ENCODE measurements at places on chromosomes 4 and X.

GRCh38 chr4:1511441-1512041 is 105.3 kb upstream of the NKX1-1 start:
- no peak for DNase-seq

DNA sequence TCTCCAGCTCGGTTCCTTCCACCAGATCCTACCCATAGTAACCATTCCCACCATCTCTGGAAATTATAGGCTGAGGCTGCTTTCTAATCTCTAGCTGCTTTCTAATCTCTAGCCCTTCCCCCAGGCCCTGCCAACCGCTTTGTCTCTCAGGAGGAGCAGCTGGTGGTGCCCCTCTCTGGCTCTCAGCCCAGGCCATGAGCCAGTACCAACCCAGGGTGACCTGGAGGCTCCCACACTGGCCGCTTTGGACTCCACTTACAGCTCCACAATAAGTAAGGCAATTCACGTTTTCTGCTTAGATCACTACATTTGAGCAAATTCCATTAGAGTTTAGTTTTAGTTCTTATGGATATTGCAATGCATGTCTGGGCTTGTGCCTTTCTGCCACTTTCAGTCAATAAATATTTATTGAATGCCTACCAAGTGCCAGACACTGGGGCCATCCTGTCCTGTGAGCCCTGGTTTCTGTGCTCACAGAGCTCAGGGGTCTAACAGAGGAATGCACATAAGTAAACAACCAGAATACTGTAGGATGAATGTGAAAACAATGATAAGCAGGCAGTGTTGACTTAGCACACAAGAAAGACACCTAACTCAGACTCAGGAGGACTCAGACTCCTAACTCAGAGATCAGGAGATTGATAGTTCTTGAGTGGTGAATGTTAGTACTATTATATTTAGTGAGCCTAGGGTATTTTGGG is 38.9 kb downstream of the SMC1A start:
- DNase-seq = no peak

DNA sequence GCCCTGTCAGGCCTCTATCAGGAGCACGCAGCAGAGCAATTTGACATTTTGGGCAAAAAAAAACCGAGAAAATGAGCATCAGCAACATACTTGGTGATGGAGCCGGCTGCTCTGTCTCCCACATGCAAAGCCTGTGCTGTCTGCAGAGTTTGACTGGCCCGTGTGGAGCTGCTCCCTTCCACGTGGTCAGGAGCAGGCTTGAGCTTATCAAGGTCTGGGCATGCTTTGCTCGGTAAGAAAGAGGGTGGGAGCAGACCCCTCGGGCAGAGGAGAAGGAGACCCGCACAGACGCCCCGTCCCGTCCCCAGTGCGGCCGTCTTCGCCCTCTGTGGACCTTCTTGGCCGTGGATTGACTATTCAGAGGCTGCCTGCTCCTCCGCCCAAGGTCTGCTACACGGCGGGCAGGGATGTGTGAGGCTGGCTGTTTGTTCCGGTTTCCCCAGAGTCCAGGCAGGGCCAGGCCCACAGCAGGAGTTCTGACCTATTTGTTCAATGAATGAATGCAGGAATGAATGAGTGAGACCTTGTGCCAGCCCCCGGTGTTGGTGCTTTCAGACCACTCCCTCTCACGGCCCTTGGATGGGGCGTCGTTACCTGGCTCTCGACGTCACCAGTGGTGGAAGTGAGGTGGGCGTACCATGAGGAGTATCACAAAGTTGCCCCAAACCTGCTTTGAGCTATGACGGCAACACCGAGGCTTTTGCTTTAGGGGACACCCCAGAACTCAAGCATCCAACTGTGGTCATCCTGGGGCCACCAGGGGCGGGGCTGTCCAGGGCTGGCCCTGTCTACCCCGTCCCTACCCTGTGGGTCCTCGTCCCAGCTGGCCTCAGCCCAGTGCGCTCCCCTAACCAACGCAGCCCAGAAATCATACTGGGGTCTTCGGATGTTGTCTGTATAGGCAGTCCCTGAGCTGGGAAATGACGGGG is 54.7 kb upstream of the ADRA2C start:
- DNase-seq = no peak

- DNase-seq = no peak
These were observed 721 bp upstream of the TBC1D25 start for GRCh38 chrX:48538641-48539344.

GRCh38 chr4:54658252-54659093 is 716 bp downstream of the KIT start:
- peak; percentile 1 for DNase-seq

DNA sequence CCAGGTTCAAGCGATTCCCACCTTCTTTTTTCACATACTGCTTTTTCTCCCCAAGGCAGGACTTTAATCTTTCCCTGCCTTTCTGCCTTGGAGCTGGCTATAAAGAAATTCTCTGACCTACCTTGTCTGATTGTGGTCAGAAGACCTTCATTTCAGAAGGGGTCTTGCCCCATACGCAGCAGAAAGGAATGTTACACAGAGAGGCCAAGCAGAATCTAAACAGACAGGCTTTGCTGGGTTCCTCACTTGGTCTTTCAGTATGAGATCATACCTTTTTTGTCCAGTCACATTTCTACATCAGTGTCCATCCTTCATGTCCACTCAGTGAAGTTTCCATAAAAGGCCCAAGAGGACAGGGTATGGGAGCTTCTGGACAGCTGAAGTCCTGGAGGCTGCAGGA is 108.3 kb upstream of the RBPJ start:
- no peak for DNase-seq

- no peak for DNase-seq
These were observed 99.1 kb downstream of the SNCA start for GRCh38 chr4:89737888-89738287.

- DNase-seq = no peak
These were observed 99.3 kb upstream of the ARMCX2 start for GRCh38 chrX:101759000-101759399.

DNA sequence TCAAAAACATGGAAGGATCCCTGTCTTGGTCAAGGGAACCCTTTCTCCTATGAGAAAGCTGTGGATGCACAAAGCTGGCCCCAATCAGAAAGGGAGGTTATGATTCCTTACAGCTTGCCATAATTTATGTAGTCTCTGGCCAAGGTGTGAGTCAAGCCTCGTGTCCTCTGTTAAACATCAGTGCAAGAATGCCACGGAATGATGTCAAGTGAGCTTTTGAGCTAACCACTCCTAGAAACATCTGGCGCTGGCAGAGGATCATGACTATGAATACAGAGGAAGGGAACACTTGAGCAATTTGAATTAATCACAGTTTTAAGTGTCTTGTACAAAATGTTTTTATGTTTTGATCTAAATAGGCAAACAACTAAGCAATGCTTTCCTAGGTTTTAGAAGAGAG is 51.5 kb upstream of the RAP2C start:
- DNase-seq = no peak

- no peak for DNase-seq
These were observed 20.8 kb downstream of the CNOT6L start for GRCh38 chr4:77798385-77798784.

GRCh38 chr4:185305979-185306442 is 89.7 kb downstream of the LRP2BP start:
- no peak for DNase-seq

DNA sequence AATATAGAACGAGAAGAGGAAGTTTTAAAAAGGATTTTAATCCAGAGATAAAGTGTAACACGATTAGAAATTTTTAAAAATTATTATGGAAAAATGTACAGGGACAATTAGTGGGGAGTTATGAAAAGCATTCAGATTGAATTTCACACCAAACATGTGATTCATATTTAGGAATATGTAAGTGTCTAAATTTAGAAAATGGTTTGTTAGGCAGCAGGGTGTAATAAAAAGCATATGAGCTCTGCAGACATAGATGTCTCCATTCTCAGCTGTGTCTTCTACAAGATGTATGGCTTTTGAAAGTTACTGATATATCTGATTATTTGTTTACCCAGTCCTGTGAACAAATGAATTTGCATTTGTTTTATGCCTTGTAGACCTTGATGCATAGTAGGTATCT is 638.9 kb upstream of the AGA start:
- DNase-seq = no peak

DNA sequence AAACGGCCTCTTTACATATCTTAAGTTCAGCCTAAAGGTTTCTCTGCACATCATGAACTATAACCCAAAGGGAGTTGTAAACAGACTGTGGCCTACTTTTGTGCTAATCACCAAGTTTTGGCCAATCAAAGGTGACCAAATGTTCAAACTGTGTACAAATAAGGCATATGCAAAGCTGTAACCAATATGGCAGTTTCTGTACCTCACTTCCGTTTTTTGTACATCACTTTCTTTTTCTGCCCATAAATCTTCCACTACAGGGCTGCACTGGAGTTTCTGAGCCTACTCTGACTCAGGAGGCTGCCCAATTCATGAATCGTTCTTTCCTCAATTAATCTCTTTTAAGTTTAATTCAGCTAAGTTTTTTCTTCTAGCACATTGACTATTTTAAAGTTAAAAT is 318.7 kb downstream of the SLC7A11 start:
- no peak for DNase-seq

DNA sequence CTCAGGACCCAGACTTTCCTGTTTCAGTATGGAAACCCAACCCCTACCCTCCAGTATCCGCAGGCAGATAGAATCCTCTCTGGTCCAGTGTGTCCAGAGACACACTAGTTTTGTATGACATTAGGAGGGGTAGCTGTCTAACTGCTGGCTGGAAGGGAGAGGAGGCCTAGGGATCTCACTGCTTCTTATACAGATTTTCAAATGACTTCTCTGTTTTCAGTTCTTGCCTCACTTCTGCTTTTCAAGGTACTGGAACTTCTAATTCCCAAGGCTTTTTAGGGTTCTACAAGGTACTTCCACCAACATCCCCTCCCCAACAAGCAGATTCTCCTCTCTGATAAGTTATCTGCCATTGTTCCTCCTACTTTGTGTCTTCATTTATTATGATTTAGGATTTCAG is 6.1 kb downstream of the SGCB start:
- DNase-seq = no peak

GRCh38 chr4:2818351-2818939 is 25.2 kb upstream of the ADD1 start:
- DNase-seq = no peak

DNA sequence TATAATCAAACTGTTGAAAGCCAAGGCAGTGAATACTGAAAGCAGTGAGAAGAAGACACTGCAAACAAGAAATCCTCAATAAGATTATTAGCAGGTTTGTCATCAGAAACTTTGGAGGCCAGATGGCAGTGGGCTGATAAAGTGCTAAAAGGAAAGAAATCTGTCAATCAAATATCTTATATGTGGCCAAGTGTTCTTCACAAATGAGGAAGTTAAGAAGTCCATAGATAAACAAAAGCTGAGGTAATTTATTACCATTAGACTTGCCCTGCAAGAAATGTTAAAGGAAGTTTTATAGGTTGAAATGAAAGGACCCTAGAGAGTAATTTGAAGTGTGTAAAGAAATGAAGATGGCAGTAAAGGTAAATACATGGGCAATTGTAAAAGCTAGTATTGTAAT is 586.6 kb downstream of the RAPGEF2 start:
- DNase-seq = no peak

DNA sequence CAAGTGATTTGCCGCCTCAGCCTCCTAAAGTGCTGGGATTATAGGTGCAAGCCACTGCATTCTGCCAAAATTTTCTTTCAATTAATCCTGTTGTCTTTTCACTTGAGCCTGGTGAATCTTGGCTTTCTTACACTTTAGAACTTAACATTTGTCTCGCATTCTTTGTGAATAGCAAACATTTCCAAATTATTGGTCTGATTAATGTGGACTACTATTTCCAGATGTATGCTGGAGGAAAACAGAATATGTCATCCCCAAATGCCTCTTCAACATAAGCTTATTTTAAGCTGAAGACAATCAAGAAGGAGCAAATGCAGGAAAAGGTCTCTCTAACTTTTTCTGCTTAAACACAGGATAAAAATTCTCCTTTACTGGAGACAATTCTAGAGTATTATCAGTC is 233.4 kb downstream of the PPP4R3C start:
- DNase-seq = no peak

- DNase-seq = no peak
These were observed 45.7 kb downstream of the ATP10D start for GRCh38 chr4:47530801-47531200.

- no peak for DNase-seq
These were observed 571.2 kb downstream of the ARAP2 start for GRCh38 chr4:35673137-35673536.
